GM12878 (cell line): ENCODE measurements at places on chromosomes 1 and 21. TPM values are rescaled to one million over a fixed set of nuclear protein-coding genes. Genes with fewer than 3 reads are reported as not detected.

Gene FCER1A
- polyA plus RNA-seq: not detected in 2 replicates

Gene TPRG1L
- polyA plus RNA-seq: 6.9 and 7.8 TPM in 2 replicates

Gene PPP1R15B
- polyA plus RNA-seq: 10.9 and 13.9 TPM in 2 replicates

Gene CRP
- polyA plus RNA-seq: not detected in 2 replicates

Gene MPZL1
- polyA plus RNA-seq: 50.5 and 59.2 TPM in 2 replicates

Gene VANGL2
- polyA plus RNA-seq: 0.16 and 0.32 TPM in 2 replicates

Gene PRELP
- 0.03 TPM in 1 of 2 replicates, not detected in the other for polyA plus RNA-seq

Gene MTF1
- polyA plus RNA-seq: 13.5 and 14.7 TPM in 2 replicates

Gene ZNF684
- 4.7 and 6.7 TPM in 2 replicates for polyA plus RNA-seq

Gene DLGAP3
- polyA plus RNA-seq: 0.05 and 0.07 TPM in 2 replicates

Gene FMO1
- not detected in 2 replicates for polyA plus RNA-seq

Gene U2AF1
- 170 and 182 TPM in 2 replicates for polyA plus RNA-seq

Gene LCE1C
- 2.7 and 4.1 TPM in 2 replicates for polyA plus RNA-seq

Gene GON4L
- polyA plus RNA-seq: 26.4 and 40.5 TPM in 2 replicates

Gene ELAPOR1
- polyA plus RNA-seq: 0.47 TPM in 1 of 2 replicates, not detected in the other

Gene GJC2
- not detected in 2 replicates for polyA plus RNA-seq

Gene NT5C1A
- not detected in 2 replicates for polyA plus RNA-seq

Gene PTPN22
- 49.6 and 49.9 TPM in 2 replicates for polyA plus RNA-seq

Gene NEXN
- 15.6 and 17.1 TPM in 2 replicates for polyA plus RNA-seq

Gene CENPF
- polyA plus RNA-seq: 90.9 and 93.7 TPM in 2 replicates

Gene DRAXIN
- polyA plus RNA-seq: 0.04 TPM in 1 of 2 replicates, not detected in the other

Gene BRINP3
- not detected in 2 replicates for polyA plus RNA-seq

Gene RPE65
- not detected in 2 replicates for polyA plus RNA-seq

Gene TSPAN1
- 0.27 TPM in 1 of 2 replicates, not detected in the other for polyA plus RNA-seq
